Activated CD4-positive, alpha-beta T cell treated with anti-CD3 and anti-CD28 coated beads, Interleukin-2, amount 10 ng/mL, durations not matched to agents 24 days and 14 days (primary cell): ENCODE measurements at places on chromosomes 1 and 21. TPM values are rescaled to one million over a fixed set of nuclear protein-coding genes. Genes with fewer than 3 reads are reported as not detected.

The NBPF19 gene
- 18.1 and 18.8 TPM in 2 replicates for total RNA-seq

The ARHGAP30 gene
- 134 and 139 TPM in 2 replicates for total RNA-seq

The CFHR3 gene
- not detected in 2 replicates for total RNA-seq

The PRKAA2 gene
- not detected in 2 replicates for total RNA-seq

The CD84 gene
- total RNA-seq, result 17.3 and 17.7 TPM in 2 replicates

The TEX38 gene
- not detected in 2 replicates for total RNA-seq

The PTPN14 gene
- 29.7 and 29.9 TPM in 2 replicates for total RNA-seq

The PLEKHN1 gene
- total RNA-seq, result 1.8 and 2.8 TPM in 2 replicates

The ATP1B1 gene
- total RNA-seq, result 12.5 and 15.3 TPM in 2 replicates
